Chondrocyte (in vitro differentiated cells): ENCODE measurements at places on chromosomes 7 and 10. TPM values are rescaled to one million over a fixed set of nuclear protein-coding genes. Genes with fewer than 3 reads are reported as not detected.

DNA sequence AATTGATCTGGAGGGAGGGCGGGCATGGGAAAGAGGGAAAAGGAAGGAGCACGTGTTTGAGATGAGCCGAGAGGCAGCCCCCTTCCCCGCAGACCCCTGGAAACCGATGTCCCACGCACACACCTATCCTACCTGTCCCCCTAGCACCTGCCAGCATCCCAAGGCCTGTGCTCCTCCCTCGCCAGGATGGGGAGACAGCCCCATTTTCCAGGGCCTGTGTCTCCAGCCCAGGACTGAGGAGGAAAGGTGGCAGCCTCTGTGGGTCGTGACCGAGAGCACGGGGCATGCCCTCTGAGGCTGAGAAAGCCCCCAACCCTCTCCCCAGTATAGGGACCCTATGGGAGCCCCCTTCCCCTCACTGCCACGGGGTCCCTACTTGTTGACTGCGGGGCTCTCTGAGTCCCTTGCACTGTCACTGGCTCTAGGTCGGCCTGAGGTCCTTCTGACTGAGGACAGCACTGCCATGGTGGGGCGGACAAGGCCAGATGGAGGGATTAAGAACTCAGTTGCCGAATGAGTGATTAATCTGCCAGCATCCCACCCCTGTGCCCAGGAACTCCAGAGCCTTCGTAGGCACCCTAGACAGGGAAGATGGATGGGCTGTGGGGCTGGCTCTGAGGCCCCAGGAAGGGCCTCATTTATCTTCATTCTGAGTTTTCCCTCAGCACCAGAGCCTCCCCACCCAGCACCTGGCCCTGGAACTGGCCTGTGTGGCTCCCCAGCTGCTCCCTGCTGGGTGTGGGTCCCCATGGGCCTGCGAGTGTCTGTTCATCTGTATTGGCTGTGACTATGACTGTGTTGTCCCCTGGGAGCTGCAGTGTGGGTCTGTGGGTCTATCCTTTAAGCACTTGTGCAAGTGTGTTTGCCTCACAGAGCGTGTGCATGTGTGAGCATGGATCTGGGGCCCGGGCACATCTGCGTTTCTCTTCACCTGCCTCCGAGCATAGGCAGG is 26.0 kb downstream of the CRHR2 start:
- H3K4me1 ChIP-seq: peaks cover 3% of the 10 kb centered on the region
- H3K4me3 ChIP-seq: no peak overlapping the region
- peak; percentile 79 for DNase-seq

DNA sequence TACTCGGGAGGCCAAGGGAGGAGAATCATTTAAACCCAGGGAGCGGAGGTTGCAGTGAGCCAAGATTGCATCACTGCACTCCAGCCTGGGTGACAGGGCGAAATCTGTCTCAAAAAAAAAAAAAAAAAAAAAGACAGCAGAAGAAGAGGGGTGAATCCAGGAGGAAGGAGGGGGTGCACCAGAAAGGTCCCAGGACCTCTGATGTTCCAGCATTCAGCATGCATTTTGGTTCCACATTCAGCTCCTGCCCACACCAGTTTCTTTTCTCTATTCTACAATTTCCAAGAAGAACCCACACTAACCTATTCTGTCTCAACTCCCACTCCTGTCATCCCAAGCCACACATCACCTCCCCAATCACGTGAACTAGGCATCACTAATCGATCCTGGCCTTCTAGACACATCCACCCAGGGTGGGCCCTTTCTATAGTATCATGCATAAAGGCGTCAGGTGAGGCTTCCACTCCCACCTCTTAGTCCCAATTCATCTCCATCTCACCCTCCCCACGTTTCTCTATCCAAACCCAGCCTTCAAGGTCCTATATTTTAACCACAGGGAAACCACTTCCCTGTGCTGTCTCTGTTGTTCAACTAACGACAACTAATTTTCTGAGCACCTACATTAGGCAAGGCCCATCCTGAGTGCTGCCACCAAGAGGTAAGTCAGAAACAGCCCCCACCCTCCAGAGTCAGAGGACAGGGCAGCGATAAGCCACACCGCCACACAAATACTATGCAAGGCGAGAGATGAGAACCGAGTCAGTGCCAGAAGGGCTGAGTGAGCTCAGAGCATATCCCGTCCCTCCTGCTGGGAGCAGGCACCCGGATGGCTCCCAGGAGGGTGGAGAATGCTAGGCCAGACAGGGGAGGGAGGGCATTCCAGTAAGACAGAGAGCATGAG is 2.2 kb downstream of the ANXA11 start:
- no peaks in the 10 kb centered on the region for H3K27me3 ChIP-seq
- peaks cover 2% of the 10 kb centered on the region for H3K36me3 ChIP-seq
- DNase-seq: no peak
- peak overlapping the region; percentile 94 for H3K27ac ChIP-seq

GRCh38 chr10:34126371-34127151 is 688.5 kb downstream of the PARD3 start:
- H3K27ac ChIP-seq: no peak overlapping the region
- peaks cover 8% of the 10 kb centered on the region for H3K36me3 ChIP-seq
- no peak overlapping the region for H3K4me3 ChIP-seq
- H3K27me3 ChIP-seq: no peaks in the 10 kb centered on the region

DNA sequence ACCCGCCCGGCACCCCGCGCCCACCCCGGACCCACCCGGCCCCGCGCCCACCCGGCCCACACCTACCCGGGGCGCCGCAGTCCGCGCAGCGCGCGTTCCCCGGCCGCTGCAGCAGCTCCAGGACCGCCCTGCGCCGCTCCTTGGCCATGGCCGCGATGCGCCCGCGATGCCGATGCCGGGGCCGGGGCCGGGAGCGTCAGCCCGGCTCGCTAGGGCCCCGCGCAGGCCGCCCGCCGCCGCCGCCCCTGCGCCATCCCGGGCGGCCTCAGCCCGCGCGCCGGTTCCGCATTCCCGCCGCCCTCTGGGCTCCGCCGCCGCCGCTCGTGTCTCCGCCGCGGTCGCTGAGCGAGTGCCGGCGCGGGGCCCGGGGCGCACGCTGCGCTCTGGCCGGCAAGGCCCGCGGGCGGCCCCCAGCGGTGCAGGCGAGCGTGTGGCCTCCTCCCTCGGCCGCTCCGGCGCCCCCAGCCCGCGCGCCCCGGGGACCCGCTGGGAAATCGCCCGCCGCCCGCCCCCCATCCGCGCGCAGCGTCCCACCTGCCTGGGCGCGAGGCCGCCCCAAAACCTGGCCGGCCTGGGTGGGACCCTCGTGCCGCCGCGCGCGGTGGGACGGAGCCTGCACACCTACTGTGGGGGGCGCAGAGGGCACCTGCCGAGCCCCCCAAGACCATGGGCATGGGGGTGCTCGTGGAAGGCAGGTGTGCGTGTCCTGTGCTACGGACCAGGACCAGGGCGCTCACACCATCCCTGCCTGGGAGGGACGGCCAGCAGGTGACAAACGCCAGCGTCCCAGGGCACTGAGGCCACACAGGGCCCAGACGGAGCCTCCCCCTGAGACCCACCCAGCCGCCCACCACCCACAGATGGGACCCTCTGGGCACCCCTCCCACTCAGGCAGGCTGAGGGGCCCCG is at the start of gene ADAP1:
ADAP1 (minus strand) TSS at position 351 of the 909 bp plus-strand sequence; CDS start at position 148, 203 bp downstream.
- peak; percentile 83 for DNase-seq
- H3K27me3 ChIP-seq: no peaks in the 10 kb centered on the region
- H3K27ac ChIP-seq: peak within 1 kb of the TSS; percentile 41
- peaks cover 8% of the 10 kb centered on the region for H3K4me1 ChIP-seq

GRCh38 chr10:71607082-71607443 is 112.5 kb downstream of the C10orf105 start:
- H3K27me3 ChIP-seq: peaks cover 23% of the 10 kb centered on the region
- H3K4me3 ChIP-seq: no peak overlapping the region
- DNase-seq: no peak
- peaks cover 6% of the 10 kb centered on the region for H3K4me1 ChIP-seq
- H3K27ac ChIP-seq: no peak overlapping the region
- H3K36me3 ChIP-seq: no peaks in the 10 kb centered on the region

GRCh38 chr7:67631476-67631875 is 634.8 kb downstream of the TYW1 start:
- H3K36me3 ChIP-seq: no peaks in the 10 kb centered on the region
- no peaks in the 10 kb centered on the region for H3K4me1 ChIP-seq
- peaks cover 31% of the 10 kb centered on the region for H3K27me3 ChIP-seq
- no peak overlapping the region for H3K27ac ChIP-seq
- no peak for DNase-seq
- H3K4me3 ChIP-seq: no peak overlapping the region

DNA sequence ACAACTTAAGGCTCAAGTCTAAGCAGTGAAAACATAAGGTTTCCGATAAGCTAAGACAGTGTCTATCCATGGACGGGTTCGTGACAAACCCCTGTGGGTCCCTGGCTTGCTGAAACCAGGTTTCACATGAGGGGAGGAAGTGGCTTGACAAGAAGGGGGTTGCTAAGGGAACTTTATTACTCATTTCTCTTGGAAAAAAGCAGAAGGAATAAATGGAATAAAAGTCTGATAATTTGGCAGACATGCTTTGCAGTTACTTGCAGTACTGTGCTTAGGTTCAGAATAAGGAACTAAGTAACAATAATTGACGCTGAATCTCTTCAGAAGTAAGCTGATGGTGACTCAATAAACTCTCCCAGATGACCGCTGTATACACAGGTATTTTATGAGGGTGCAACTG is 34.7 kb downstream of the RBM17 start:
- no peaks in the 10 kb centered on the region for H3K27me3 ChIP-seq
- peaks cover 23% of the 10 kb centered on the region for H3K4me1 ChIP-seq
- H3K4me3 ChIP-seq: no peak overlapping the region
- DNase-seq: no peak
- H3K36me3 ChIP-seq: no peaks in the 10 kb centered on the region
- H3K27ac ChIP-seq: peak overlapping the region; percentile 90

DNA sequence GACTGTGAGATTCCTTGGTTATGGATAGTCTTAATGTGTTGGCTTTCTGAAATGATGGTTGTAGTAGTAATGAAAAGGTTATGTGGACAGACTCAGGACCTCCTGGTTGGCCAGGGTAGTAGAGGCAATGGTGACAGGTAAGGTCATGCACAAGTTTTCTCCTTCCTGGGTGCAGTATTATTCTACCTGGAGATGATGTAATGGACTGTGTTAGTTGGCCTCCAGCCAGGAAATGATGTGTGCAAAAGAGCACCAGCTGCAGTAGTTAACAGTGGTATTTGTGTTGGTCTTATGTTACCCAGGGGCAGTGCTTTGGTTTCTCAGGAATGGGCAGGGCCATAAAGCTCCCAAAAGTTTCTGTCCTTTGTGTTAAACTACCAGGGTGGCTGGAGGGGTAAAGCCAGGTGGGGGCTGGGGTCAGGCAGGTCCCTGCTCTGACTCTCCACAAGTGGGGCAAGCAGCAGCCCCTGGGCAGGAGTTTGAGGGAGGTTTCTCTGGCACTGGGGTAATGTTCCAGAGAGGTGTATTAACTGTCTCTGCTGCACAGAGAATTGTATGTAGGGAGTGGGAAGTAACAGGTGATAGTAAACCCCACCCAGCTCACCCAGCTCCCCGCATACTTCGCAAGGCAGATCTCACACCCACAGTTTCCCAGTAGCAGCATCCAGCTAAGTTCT is 36.3 kb downstream of the GPR22 start:
- no peak for DNase-seq
- H3K4me1 ChIP-seq: peaks cover 11% of the 10 kb centered on the region
- no peak overlapping the region for H3K4me3 ChIP-seq
- H3K27me3 ChIP-seq: no peaks in the 10 kb centered on the region
- peaks cover 16% of the 10 kb centered on the region for H3K36me3 ChIP-seq

DNA sequence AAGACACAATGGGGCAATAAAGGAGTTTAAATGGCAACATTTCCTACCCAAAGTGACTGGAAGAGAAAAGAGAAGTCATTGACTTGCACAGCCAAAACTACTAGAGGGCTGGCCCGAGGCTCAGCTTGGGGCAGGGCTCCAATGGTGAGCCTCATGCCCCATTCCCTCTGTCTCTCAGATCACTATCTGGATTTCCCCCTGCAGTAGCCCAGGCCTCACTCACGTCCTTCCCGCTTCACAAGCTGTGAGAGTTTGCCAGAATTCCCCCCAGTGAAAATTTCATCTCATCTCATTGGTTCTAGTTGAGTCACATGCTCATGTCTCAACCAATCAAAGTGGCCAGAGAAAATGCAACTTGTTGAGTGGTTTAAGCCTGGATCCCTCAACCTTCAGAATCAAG is 181.3 kb downstream of the WDR11 start:
- H3K4me1 ChIP-seq: peaks cover 3% of the 10 kb centered on the region
- no peaks in the 10 kb centered on the region for H3K36me3 ChIP-seq
- no peak overlapping the region for H3K27ac ChIP-seq
- no peak for DNase-seq
- H3K4me3 ChIP-seq: no peak overlapping the region

DNA sequence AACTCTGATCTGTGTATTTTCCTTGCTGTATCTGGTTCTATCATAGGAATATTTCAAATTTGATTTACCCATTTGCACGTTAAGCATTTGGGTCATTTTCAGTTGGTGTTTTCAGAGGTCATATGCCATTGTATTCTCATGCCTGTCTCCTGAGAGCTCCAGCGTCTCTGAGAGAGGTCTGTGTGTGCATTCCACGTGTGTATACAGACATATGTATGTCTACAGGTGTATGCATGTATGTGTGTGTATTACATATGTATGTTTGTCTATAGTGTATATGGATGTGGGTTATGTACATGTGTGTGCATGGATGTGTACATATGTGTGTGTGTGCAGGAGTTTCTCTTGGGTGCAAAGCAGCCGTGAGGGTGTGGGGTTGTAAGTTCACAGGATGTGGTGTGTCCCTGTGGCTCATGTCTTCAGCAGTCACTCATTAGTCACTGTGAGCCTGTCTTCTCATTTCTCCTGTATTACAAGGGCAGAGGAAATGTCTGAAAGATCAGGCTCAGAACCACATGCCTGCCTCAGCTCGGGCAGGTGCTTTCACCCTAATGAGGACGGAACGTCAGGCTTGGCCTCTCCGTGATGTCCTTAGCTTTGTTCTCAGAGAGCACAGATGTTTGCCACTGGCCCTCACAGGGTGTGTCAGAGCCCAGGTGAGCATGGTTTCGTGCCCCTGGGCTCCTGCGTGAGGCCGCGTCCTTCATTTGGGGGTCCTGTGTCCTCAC is 101.6 kb downstream of the NKX6-2 start:
- H3K36me3 ChIP-seq: peaks cover 1% of the 10 kb centered on the region
- H3K4me1 ChIP-seq: peaks cover 19% of the 10 kb centered on the region
- no peak overlapping the region for H3K4me3 ChIP-seq
- peak; percentile 46 for DNase-seq
- H3K27ac ChIP-seq: peak overlapping the region; percentile 87

GRCh38 chr7:43511769-43512515 is 71.0 kb upstream of the STK17A start:
- H3K27me3 ChIP-seq: peaks cover 13% of the 10 kb centered on the region
- no peaks in the 10 kb centered on the region for H3K36me3 ChIP-seq
- DNase-seq: no peak

PITX3 gene
- total RNA-seq: not detected in 3 replicates

COL26A1 gene
- 102 to 156 TPM (median 155 TPM) in 3 replicates for total RNA-seq

AKR1B15 gene
- not detected in 3 replicates for total RNA-seq

DENND10 gene
- total RNA-seq: 32.4 to 43.0 TPM (median 40.1 TPM) in 3 replicates

HKDC1 gene
- total RNA-seq: 0.24 to 4.0 TPM (median 3.8 TPM) in 3 replicates
